SK-N-DZ (cell line): ENCODE measurements at places on chromosomes 2 and 18.

DNA sequence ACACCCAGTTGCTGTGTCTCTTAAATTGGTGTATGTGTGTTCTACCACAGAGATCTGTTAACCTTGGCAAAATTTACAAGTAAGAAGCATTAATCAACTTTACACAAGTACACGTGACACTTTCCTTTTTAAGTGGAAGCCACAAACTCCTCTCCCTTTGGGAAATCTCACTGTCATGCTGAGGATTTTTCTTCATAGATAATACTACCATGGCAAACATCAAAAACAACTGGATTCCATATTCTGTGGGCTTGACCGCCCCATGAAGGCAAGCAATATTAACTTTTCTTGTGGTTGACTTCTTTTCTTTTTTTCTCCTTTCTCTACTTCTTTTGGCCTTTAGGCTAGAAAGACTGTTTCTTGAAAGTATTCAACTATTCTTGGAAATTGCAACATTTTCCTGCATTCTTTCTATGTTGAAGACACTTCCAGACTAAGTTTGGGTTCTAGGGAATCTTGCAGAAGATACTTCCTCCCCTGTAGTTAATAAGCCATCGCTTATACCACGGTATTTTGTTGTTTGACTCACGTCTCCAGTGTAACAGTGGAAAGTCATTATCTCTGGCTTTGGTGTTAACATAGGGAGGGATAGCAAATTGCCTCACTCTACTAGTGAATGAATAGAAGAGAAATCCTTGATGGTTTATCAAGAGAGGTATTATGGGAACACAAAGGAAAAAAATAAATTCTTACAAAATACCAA is 79.5 kb downstream of the SLC8A1 start:
- no peak for DNase-seq

DNA sequence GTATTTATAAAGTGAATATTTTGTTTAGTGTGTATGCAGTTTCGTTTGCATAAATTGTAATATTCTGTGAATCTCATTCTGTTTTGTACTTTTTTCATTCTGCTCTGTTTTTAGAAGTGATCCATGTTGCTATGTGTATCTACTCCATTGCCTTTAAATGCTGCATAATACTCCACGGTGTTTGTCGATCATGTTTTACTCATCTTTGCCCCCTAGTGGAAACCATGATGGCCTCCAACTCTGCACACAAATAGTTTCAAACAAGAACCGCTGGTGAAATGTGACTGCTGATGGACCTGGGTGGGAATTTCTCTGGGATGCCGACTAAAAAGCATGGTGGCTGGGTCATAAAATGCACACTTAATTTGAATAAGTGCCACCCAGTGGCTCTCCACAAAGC is 32.0 kb upstream of the SKOR2 start:
- no peak for DNase-seq

DNA sequence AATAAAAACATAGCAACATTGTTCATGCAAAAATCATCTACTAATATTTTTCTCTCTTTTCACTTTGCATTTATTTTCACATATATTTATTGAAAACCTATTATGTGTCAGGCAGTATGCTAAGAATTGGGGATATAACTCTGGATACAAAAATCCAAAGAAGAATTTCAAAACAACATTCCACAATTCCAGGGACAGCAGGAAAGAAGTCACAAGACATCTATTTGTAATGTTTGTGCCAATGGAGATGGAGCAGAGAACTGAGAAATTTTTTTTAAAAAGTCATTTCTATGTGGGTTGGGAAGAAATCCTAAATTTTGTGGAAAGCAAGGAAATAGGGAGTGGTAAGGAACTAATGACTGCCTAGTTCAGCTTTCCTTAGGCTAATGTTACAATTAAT is 128.6 kb upstream of the TLK1 start:
- DNase-seq = no peak

DNA sequence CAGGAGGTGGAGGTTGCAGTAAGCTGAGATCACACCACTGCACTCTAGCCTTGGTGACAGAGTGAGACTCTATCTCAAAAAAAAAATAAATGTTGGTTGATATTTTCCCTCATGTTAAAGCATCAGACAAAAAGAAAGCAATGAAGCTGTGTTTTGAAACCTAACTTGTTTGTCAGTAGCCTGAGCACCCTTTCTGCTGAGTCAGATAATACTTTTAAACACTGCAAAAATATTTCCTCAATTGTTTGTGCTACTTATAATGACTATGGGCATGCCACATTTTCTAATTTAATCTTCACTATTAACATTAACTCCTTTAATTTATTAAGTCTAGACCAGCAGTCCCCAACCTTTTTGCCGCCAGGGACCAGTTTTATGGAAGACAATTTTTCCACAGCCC is 236.3 kb upstream of the AGAP1 start:
- DNase-seq = no peak

DNA sequence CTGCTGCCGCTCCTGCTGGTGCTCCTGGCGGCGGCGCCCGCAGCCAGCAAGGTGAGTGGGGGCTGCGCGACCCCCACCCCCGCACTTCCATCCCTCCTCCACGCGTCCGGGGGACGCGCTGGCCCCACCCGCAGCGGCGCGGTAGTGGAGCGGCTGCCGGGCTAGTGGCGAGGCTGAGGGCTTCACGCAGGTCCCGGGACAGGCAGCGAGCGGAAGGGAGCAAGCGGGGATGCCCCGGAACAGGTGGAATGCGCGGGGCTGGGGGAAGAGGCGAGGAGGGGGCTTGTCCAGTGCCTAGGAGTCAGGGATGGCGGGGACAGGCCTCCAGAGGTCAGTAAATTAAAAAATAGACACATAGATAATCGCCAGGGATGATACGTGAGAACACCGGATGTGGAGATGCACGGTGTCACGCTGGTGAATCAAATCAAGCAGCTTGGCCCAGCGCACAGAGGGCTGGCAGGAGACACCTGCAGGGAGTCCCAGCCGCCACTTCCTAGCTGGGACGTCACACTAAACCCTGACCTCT is 403 bp downstream of the COL4A3 start:
- DNase-seq = no peak

DNA sequence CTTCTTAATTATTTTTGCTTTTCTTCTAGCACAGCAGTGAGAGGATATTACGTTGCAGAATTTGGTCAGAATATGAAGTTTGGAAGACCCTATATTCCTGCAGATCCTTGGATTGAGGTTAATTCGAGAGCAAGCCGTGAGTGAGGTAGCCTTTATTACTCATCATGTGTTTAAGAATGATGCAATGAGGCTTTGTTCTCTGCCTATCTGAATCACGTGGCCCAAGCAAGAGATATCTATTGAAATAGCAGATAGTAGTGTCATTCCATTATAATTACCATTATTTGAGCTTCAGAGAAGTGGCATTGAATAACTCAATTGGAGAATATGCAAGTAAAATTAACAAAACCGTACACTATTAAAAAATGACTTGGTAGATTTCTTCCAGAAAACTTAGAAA is 641.1 kb downstream of the TMEM182 start:
- no peak for DNase-seq

DNA sequence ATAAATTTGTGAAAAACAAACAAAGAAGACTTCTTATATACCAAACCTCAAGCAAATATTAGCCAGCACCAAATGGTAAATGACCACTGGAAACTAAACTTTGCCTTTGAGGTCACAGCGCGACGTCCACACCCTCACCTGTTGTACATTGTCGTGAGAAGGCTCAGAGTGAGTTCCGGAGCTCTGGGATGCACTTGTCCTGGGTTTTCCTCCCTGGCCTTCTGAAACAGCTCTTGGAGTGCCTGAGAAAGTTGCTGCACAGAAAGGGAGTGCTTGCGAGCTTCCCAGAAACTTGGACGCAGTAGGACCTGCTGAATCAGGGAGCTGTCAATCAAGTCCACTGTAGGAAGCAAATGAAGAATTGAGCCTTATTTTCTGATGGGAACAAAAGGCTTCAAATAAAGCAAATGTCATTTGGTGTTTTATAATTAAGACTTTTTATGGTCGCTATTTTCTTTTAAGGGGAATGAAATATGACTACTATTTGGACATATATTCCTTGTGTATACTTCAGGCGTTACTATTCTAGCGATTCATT is 11.0 kb downstream of the DYTN start:
- no peak for DNase-seq

GRCh38 chr2:72716601-72717000 is 109.2 kb downstream of the EXOC6B start:
- no peak for DNase-seq

- DNase-seq = no peak
These were observed 50.5 kb upstream of the CREB1 start for GRCh38 chr2:207479198-207479785.

GRCh38 chr2:155350783-155351580 is 652.5 kb downstream of the KCNJ3 start:
- DNase-seq = no peak

- DNase-seq = no peak
These were observed 799.7 kb downstream of the LRP1B start for GRCh38 chr2:141331127-141331526.

DNA sequence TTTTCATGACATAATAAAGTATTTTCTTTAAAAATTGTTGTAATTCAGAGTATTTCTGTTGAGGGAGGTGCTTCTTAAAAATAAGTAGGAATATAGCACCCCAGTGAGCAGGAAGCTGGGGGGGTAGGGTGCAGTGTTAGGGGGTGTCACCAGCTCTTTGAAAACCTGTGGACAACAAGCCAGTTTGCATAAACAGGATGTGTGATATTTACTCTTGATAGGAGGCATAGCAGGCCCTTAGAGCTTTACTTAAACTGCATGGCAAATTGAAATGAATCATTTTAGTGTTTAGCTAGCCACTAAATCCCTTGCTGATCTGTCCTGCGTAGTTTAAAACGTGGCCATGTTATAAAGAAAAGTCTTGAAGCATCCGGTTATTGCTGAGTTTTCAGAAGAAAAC is 8.4 kb downstream of the TGIF1 start:
- no peak for DNase-seq

- no peak for DNase-seq
These were observed 87.6 kb downstream of the FAM228A start for GRCh38 chr2:24262421-24262970.

GRCh38 chr2:39127973-39128372 is 7.1 kb upstream of the SOS1 start:
- DNase-seq = no peak

GRCh38 chr18:32637226-32637625 is 135.6 kb downstream of the KLHL14 start:
- DNase-seq = peak; percentile 82

DNA sequence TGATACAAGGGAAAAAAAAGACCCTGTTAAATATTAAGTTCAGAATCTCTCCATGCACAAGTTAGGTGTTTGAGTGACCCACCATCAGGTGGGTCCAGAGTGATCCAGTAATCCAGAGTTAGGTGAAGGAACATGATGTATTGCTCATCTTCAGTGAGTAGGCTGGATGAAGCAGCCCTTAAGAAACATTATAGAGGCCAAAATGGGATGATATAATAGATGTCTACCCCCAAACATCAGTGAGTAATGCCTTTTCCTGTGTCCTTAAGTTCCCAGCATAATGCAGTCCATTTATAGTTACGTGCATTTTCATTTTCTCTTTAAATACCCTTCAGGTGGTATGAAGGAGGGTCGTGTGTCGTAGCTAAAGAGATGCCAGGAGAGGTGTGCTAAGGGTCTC is 89.6 kb downstream of the MAP4K4 start:
- DNase-seq = no peak

GRCh38 chr2:42984081-42984480 is 191.7 kb upstream of the HAAO start:
- DNase-seq = peak; percentile 38

DNA sequence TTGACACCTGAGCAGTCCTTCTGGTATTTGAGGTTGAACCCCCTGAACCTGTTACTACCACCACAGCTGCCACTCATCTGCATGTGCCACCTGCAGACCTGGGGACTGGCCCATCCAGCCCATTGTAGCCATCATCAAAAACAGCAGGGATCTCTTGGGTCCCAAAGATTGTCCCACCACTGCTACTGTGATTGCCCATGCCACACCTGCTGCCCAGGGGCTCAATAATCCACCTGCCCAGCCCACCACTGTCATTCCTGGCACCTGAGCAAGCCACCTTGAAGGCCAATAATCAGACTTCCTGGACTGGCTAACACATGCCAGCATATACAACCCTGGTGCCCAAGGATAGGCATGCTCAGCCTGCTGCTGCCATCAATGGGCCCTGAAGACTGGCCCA is 327.6 kb downstream of the CYRIA start:
- no peak for DNase-seq

DNA sequence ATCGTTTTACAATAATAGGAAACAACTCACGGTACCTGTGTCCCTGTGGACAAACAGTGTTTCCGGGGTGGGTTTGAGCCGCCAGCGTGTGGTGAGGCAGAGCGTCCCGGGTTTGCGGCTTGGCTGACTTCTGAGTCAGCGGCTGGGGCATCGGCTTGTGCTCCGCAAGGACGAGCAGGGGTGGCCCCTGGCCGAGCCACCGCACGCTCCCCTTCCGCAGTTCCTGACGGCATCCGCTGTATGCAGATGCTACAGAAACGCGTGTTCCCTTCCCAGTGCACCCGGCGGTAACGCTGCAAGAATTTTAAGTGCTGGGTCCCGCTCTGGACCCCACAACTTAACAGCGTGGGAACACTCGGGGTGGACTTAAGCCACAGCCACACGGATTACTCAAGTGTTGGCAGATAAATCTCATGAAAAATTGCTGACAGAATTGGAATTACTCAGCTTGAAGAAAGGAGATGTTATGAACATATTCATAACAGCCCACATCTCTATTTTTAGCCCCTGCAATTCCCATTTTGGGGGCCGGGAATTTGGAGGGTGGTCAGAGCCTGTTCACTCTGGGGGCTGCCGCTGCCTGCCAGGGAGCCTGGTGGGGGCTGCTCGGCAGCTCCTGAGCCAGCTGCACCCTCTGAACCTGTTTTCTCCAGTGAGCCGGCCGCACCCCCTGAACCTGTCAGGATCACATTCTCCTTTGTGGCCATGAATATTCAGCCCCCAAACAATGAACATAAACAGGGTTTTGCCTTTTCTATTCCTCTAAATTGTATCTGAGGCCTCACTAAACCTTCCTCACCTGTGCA is 12.6 kb upstream of the KCNG2 start:
- no peak for DNase-seq

GRCh38 chr2:126600742-126601141 is 55.2 kb upstream of the GYPC start:
- DNase-seq = no peak

GRCh38 chr2:203817147-203817546 is 50.4 kb upstream of the CTLA4 start:
- no peak for DNase-seq

GRCh38 chr2:12288048-12288447 is 428.7 kb upstream of the TRIB2 start:
- DNase-seq = no peak

GRCh38 chr2:130908832-130909231 is 72.1 kb downstream of the ARHGEF4 start:
- no peak for DNase-seq

DNA sequence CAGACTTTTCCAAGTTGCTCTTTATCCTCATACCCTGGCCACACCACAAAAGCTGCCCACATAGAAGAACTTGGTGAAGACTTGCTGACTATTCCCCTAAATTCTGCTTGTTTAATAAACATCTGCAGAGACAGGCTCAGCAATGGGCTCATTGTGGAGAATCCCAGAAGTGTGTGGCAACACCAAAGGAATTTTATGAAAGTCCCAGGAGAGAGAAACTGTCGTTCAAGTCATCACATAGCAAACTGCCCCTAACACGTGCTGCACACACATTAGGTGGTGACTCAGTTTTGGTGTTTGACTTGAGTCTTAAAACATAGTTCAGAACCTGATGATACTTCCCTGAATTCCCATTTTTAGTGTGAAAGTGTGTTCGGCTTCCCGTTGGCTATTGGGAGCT is 38.6 kb downstream of the CYP1B1 start:
- no peak for DNase-seq
